ENCODE measurements at places on chromosomes 12 and 14.
A peak's percentile ranks its signal among the peaks of the same experiment; 100 is the strongest.

- no peak for DNase-seq
Observed at GRCh38 chr12:128790653-128791373, 32.9 kb downstream of the SLC15A4 start.

DNA sequence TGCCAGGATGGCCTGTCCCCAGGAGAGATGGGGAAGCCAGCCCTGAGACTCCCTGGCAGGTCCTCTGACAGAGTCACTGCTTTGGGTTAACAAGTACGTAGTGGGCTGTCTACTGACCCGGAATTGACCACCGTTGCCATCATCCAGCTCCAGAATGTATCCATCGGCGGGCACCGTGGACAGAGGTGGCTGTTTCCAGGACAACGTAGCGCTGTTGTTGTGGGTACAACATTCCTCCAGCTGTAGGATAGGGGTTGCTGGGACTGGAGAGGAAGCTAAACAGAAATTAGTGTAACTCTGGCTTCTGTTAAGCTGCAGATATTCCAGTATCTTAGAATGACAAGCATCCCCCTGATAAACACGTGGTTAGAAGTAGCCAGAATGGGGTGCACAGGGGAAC lies 56.3 kb upstream of the PYGL start:
- DNase-seq: no peak

GRCh38 chr12:19288603-19289244 lies 150.6 kb upstream of the AEBP2 start:
- peak; percentile 7 for DNase-seq

GRCh38 chr14:90742729-90743128 lies 73.5 kb downstream of the TTC7B start:
- DNase-seq: no peak

- DNase-seq: no peak
Observed at GRCh38 chr12:77625441-77625840, 205.3 kb upstream of the NAV3 start.

- no peak for DNase-seq
Observed at GRCh38 chr12:5455045-5455444, 23.1 kb downstream of the NTF3 start.

- no peak for DNase-seq
Observed at GRCh38 chr14:78851189-78851588, 681.0 kb downstream of the NRXN3 start.

GRCh38 chr12:111339321-111339938 lies 29.5 kb downstream of the PHETA1 start:
- no peak for DNase-seq

GRCh38 chr14:105419195-105420091 lies at the start of gene MTA1:
TSS of gene MTA1 (plus strand) at chr14:105419827. CDS start at chr14:105420036, 209 bp downstream.
- DNase-seq: peak; percentile 90

- DNase-seq: no peak
Observed at GRCh38 chr14:73235531-73236155, 1.7 kb upstream of the PAPLN start.

GRCh38 chr12:104718304-104718929 lies 239.7 kb downstream of the SLC41A2 start:
- no peak for DNase-seq

DNA sequence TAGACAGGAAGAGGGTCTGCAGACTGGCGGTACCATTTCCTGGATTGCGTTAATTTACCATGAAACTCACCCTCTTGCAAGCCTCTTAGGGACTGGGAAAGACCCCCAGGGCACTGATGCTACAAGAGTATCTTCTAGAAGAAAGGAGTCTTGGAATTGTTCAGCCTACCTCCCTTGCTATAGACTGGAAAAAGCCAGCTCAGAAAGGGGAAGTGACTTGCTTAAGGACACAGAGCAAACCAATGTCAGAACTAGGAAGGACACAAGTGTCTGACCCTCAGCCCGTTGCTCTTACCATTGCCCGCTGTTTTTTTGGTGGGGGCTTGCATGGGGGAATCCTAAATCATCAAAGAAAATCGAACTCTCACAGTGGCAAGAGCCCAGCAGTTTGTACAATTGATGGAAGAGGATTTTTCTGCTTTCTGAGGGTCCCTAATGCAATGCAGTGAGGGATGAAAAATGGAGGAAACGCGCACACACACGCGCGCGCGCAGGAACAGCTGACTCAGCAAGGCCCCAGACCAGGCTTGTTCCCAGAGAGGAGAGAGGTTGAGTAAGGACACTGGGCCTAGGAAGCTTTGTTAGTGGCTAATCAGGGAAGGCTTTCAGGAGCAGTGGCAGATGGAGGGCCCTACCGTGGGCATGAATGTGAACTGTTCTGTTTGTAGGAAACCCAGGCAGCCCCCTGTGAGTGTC lies 50.9 kb downstream of the RIN3 start:
- no peak for DNase-seq
